Progenitor cell of endocrine pancreas (in vitro differentiated cells): ENCODE measurements at places on chromosomes 3 and 15.

GRCh38 chr15:65939901-65940617, 70.8 kb downstream of the RAB11A start:
- DNase-seq = no peak

DNA sequence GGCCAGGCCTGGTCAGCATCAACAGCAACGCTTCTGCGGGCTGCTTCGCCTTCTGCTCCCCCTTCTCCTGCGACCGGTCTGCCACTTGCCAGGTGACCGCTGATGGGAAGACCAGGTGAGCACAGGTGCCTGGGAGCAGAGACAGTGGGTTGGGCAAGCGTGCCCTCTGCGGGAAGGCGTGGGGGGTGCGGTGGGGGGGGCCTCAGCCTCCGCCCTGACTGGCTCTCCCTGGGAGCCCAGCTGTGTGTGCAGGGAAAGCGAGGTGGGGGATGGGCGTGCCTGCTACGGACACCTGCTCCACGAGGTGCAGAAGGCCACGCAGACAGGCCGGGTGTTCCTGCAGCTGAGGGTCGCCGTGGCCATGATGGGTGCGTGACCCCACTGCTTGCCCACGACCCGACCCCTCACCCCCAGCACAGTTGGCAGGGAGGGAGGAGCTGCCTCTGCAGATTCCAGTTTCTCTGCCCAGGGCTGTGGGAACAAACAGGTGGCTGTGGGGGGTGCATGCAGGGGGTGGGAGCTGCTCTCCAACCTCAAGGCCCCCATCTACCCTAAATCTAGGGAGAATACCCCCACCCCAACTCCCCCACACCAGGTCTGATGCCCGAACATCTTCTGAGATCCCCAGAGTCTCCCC, 8.8 kb downstream of the STAB1 start:
- no peak for DNase-seq

- no peak for DNase-seq
These were observed 21.0 kb downstream of the RFT1 start for GRCh38 chr3:53109190-53109589.

DNA sequence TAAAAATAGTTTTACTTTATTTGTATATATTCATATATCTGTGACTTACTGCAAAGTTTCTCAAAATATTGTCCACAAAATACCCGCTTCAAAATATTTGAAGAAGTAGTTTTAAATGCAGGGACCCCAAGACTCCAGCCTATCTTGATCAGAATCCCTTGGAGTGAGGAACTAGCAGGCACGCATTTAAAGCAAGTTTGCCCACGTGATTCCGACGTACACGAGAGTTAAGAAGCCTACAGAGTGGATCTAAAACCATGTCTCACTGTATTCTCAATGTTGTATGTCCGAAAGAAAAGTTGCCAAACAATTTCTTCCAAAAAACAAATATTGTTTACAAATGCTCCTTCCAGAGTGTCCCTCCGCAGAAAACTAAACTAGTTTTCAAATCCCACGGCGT, 1.7 kb downstream of the GABRB3 start:
- DNase-seq = no peak

DNA sequence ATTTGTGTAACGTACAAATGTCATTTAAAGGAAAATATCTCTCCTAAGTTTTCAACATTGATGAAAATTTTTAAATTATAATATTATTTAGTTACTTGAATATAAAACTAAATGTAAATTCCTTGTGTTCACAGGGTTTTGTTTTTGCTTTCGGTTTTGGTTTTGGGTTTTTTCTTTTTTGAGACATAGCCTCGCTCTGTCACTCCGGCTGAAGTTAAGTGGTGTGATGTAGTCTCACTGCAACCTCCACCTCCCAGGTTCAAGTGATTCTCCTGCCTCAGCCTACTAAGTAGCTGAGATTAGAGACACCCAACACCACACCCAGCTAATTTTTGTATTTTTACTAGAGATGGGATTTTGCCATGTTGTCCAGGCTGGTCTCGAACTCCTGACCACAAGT, 79.3 kb upstream of the TCF12 start:
- no peak for DNase-seq

DNA sequence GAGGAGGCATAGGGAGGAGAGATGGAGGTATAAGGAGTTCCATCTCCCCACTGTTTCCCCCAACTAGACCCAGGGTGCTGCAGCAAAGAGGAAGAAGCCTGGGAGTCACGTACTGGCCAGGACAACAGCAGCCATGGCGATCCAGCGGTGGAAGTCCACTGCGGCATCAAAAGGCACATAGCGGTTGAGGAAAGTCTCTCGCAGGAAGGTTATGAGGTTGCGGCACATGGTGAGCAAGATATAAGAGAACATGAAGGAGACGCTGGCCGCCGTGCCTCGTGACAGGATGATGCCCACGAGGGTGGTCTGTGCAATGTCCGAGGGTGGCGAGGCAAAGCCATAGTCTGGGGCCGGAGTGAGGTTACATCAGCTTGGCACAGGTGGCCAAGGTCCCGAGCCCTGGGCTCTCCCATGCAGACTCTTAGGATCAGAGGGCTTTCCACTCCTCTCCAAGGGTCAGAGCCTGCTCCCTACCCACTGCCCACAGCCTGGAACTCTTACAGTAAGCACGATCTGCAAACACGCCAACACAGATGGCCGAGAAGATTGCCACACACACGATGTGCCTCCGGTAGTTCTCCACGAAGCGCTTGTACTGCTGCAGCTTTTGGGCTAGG, 14.3 kb downstream of the DUOX2 start:
- no peak for DNase-seq

DNA sequence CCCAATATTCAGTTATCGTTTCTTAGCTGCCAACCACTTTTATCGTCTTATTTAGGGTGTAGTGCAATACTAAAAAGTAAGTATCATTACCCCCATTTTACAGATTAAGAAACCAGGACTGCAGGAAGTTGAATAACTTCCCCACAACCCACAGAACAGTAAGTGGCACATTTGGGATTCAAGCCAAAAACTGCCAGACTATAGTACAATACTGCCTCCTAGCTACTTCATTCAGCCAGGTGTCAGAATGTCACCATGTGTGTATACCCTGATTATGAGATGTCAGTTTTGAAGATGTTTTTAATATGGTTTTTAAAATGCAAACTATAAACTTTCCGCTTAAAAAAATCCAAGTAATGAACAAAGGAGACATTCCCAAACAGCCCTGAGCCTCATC, 74.2 kb upstream of the PROK2 start:
- no peak for DNase-seq
